Activated CD4-positive, alpha-beta T cell treated with anti-CD3 and anti-CD28 coated beads for 36 hours (primary cell): ENCODE measurements at places on chromosomes 2 and 18. TPM values are rescaled to one million over a fixed set of nuclear protein-coding genes. Genes with fewer than 3 reads are reported as not detected.

Gene SLC14A1
- total RNA-seq, result 1.5 TPM

Gene CHST9
- total RNA-seq, result not detected

Gene PPP1R1C
- not detected for total RNA-seq

Gene ACADL
- total RNA-seq, result not detected

Gene NPAS2
- 7.7 TPM for total RNA-seq

Gene ELOA2
- total RNA-seq, result not detected

GRCh38 chr2:177037569-177037968, 175.0 kb upstream of the HNRNPA3 start:
- peaks cover 12% of the 10 kb centered on the region for H3K27me3 ChIP-seq
- no peak overlapping the region for H3K4me3 ChIP-seq
- H3K4me1 ChIP-seq, result no peaks in the 10 kb centered on the region
- H3K27ac ChIP-seq, result no peak overlapping the region
- H3K36me3 ChIP-seq, result no peaks in the 10 kb centered on the region
- no peak for DNase-seq

GRCh38 chr2:159160954-159161353, 125.5 kb downstream of the WDSUB1 start:
- H3K4me3 ChIP-seq, result no peak overlapping the region
- no peak for DNase-seq

- peak; percentile 76 for DNase-seq
- H3K27me3 ChIP-seq, result peaks cover 7% of the 10 kb centered on the region
- no peak overlapping the region for H3K27ac ChIP-seq
- no peak overlapping the region for H3K4me3 ChIP-seq
- H3K36me3 ChIP-seq, result no peaks in the 10 kb centered on the region
Measured at GRCh38 chr18:51278045-51278649, 80.7 kb upstream of the MEX3C start.

DNA sequence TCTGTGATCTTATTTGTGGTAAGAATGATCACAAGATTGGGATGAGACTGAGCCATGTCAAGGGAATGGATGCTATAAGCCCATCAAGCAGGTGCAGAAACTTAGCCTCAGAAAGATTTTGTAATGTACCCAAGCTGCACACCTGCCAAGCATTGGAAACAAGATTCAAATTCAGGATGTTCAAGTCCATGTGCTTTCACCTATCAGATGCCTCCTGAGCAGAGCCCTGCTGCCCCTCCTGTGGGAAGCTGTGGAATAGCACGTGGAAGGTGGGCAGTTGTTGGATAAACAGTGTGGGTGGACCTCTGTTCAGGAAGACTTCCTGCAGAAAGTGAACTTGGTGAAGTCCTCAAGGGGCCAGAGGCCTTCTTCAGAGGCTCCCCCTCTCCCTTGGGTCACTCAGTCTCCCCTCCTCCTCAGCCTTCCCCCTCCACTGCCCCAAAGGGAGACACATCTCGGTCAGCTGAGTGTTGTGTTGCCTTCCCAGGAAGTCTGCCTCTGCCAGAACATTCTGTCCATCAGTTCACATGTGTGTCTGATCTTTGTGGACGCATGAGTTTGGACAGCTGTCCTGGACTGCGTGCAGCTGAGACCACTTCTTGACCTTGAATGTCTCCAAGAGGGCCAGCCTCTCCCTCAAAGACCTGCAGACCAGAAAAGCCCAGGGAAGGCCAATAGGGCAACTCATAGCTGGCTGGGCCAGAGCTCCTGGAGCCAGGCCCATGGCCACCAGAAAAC, 186.1 kb downstream of the INHBB start:
- no peak overlapping the region for H3K27ac ChIP-seq
- no peaks in the 10 kb centered on the region for H3K4me1 ChIP-seq
- no peak overlapping the region for H3K4me3 ChIP-seq

GRCh38 chr2:111705711-111706336, 178.2 kb downstream of the ANAPC1 start:
- peaks cover 26% of the 10 kb centered on the region for H3K27me3 ChIP-seq
- H3K4me3 ChIP-seq, result no peak overlapping the region
- peak overlapping the region; percentile 58 for H3K27ac ChIP-seq
- DNase-seq, result peak; percentile 78
- H3K4me1 ChIP-seq, result peaks cover 39% of the 10 kb centered on the region
- no peaks in the 10 kb centered on the region for H3K36me3 ChIP-seq

DNA sequence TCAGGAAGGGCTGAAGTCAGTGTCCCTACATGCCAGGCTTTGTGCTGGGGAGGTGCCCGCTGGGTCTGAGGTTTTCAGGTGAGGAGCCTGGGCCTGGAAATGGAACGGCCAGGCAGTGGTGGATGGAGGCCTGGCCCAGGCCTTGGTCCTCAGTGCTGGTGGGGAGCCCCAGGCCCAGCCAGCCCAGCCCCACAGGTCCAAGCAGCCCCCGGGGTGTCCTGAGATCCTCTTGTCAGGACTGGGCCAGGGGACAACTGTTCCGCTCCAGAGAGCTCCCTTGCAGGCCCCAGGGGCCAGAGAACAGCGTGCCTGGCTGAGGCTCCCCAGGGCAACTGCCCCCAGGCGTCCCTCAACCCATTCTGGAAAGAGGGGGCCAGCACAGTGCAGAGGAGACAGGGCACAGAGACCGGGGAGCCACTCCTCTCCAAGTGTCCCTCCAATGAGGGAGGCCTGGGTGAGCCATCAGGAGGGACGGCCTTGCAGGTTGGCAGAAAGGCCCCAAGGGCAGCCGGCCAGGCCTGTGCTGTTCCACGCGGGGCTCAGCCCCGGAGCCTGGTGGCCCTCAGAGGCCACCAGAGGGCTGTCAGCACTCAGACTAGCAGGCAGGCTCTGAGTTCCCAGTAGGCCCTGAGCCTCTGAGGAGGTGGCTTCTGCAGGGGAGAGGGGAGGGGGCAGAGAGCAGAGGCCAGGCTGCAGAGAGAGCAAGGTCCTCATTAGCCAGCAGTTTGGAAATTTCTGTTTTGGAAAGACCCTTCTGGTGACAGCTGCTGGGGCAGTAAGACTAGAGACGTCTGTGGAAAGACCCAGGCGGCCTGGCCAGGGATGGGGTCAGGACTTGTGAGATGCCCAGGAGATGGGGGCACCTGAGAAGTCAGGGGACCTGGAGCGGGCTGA, 29.4 kb upstream of the SNED1 start:
- H3K4me1 ChIP-seq, result no peaks in the 10 kb centered on the region
- H3K36me3 ChIP-seq, result no peaks in the 10 kb centered on the region
- no peak for DNase-seq
- H3K27me3 ChIP-seq, result no peaks in the 10 kb centered on the region
- H3K27ac ChIP-seq, result no peak overlapping the region

GRCh38 chr2:211833582-211834279, 704.9 kb downstream of the ERBB4 start:
- DNase-seq, result no peak

GRCh38 chr18:54766634-54767033, 61.6 kb upstream of the RAB27B start:
- H3K36me3 ChIP-seq, result no peaks in the 10 kb centered on the region
- H3K4me3 ChIP-seq, result no peak overlapping the region
- peaks cover 2% of the 10 kb centered on the region for H3K27me3 ChIP-seq
- no peak overlapping the region for H3K27ac ChIP-seq

DNA sequence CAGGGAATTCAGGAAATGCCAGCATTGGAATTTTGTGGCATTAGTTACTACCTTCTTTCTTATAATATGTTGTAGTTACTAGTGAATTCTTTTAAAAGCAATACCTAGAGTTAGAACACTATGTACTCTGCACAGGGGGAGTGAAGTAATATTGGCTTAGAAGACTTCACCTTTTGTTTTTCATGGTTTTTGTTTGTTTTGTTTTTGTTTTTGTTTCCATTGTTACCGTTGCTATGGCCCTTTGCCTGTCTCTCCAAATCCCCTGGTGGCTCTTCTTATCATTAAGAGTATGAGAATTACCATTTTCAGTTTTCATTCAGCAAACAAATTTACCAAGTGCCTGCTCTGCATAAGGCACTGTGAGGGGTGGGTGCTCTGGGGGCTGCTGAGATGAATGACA, 160.1 kb downstream of the HAUS1 start:
- H3K4me1 ChIP-seq, result peaks cover 57% of the 10 kb centered on the region
- H3K27me3 ChIP-seq, result no peaks in the 10 kb centered on the region
- H3K27ac ChIP-seq, result no peak overlapping the region
- H3K36me3 ChIP-seq, result peaks cover 34% of the 10 kb centered on the region
- H3K4me3 ChIP-seq, result no peak overlapping the region
- DNase-seq, result no peak

DNA sequence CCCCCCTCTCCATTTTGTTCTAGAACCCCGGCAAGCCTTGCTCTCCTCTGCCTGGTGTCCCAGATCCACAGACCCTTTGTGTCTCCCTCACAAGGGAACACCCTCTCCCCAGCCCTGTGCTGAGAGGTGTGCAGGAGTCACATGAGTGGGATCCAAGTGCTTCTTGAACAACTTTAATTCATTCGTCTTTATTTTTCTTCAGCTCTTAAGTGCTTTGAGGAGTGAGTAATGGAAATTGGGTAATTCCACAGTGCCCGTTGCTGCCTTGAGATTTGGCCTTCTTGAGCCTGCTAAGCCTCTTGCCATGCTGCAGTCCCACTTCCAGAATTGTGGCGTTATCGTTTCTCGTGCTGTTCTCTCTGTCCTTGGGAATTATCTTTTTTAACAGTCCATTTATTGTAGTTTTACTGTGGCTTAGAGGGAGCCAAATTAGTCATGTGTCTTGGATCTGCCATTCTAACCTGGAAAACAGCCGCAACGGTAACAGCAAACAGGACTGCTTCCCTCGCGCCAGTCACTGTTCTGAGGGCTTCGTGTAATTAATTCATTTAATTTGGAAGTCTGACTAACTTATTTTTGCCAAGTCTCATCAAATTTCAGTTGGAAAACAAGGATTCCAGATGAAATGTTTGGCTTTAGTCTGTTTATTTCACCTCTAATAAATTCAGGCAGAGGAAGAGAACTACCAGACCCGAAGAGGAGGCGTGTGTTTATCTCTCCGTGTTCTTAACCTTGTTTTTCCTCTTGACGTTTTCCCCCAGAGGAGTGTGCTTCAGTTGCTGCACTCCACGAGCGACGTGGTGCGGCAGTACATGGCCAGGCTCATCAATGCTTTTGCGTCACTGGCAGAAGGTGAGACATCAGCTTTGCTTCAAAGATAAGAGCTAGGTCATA, 72.0 kb downstream of the ARMC9 start:
- no peak overlapping the region for H3K4me3 ChIP-seq
- H3K36me3 ChIP-seq, result no peaks in the 10 kb centered on the region
- no peak overlapping the region for H3K27ac ChIP-seq
- DNase-seq, result no peak

DNA sequence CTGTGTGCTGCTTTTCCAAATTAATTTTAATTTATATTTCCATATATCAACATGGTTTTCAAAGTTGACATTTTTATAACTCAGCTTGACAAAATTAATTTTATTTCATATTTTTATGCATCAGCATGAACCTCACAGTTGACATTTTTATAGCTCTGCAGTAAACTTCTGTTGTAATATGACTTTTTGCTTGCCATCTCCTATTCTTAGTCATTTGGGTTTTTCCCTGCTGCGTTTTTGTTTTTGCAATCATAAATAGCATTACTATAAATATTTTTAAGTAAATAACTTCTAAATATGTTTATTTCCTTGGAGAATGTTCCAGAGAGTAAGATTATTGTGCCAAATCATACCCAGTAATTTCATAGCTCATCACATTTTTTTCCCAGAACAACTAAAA, 21.0 kb upstream of the L3MBTL4 start:
- no peaks in the 10 kb centered on the region for H3K36me3 ChIP-seq
- H3K4me1 ChIP-seq, result no peaks in the 10 kb centered on the region
- H3K27ac ChIP-seq, result no peak overlapping the region
- no peaks in the 10 kb centered on the region for H3K27me3 ChIP-seq
- H3K4me3 ChIP-seq, result no peak overlapping the region

- peaks cover 23% of the 10 kb centered on the region for H3K27me3 ChIP-seq
- DNase-seq, result no peak
- H3K4me1 ChIP-seq, result peaks cover 32% of the 10 kb centered on the region
- peak overlapping the region; percentile 24 for H3K4me3 ChIP-seq
Measured at GRCh38 chr2:227816507-227817294, 3.1 kb downstream of the CCL20 start.

DNA sequence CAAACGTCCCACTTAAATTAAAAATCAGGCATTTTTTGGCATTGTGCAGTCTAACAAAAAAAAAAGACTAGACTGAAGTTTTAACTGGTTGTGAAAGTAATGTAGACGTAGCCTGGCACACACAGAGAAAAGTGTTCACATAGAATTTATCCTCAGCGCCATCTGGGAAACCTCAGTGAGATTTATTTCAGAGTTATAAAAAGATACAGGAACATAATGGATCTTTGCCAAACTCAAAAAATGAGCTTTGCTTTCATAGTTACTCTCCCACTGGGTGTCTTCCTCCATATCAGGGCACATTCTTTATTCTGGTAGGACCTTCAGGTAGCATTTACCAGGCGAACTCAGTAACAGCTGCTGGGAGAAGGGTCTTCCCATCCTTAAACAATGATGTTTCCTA, 532.4 kb upstream of the SALL3 start:
- H3K4me3 ChIP-seq, result no peak overlapping the region
- H3K36me3 ChIP-seq, result no peaks in the 10 kb centered on the region
- H3K27me3 ChIP-seq, result no peaks in the 10 kb centered on the region
- H3K4me1 ChIP-seq, result no peaks in the 10 kb centered on the region
- H3K27ac ChIP-seq, result no peak overlapping the region

- H3K27ac ChIP-seq, result no peak overlapping the region
- no peaks in the 10 kb centered on the region for H3K36me3 ChIP-seq
- no peaks in the 10 kb centered on the region for H3K27me3 ChIP-seq
- DNase-seq, result no peak
Measured at GRCh38 chr2:125559186-125559585, 1096.8 kb upstream of the GYPC start.

DNA sequence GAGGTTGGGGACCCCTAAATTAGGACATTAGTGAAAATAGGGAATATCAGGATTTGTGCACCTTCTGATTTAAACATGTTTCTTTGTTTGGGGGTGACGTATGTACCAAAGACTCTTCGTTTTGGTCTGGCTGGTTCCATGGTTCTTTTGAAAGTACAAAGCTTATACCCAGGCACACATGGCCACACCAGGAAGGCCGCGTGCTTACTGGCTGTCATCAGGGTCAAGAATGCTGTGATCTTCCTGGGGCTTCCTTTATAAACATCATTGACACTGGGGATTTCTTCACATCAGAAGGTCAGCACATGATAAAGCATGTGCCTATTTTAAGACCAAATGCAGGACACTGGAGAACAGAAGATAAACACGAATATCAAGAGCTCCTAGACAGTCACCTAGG, 230.6 kb upstream of the ID2 start:
- H3K36me3 ChIP-seq, result no peaks in the 10 kb centered on the region
- H3K4me1 ChIP-seq, result peaks cover 32% of the 10 kb centered on the region
- no peak overlapping the region for H3K27ac ChIP-seq
- no peak overlapping the region for H3K4me3 ChIP-seq

GRCh38 chr2:236712961-236713673, 143.5 kb downstream of the ACKR3 start:
- H3K4me3 ChIP-seq, result no peak overlapping the region
- no peaks in the 10 kb centered on the region for H3K4me1 ChIP-seq
- no peaks in the 10 kb centered on the region for H3K36me3 ChIP-seq
- H3K27me3 ChIP-seq, result peaks cover 10% of the 10 kb centered on the region
- H3K27ac ChIP-seq, result no peak overlapping the region

DNA sequence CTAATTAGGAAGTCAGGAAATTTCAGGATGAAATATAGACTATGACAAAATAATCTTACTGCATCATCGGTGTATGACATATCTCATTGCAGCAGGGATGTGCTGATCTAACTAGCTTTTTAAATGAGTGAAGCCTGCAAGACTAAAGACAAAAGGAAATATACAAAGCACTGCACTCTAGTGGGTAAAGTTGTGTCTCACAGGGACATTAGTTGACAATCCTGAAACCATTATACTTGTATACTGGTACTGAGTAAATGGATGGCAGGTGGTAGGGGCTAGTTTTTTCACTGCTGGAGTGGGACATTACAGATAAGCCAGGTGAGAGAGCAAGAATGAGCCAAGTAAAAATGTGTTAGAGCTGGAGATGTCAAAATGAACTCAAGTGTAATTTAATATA, 317.5 kb upstream of the RAB6C start:
- no peak overlapping the region for H3K27ac ChIP-seq
- peaks cover 6% of the 10 kb centered on the region for H3K27me3 ChIP-seq
- no peaks in the 10 kb centered on the region for H3K36me3 ChIP-seq
- H3K4me1 ChIP-seq, result no peaks in the 10 kb centered on the region
